ENCODE measurements at places on chromosomes 7 and 10. TPM values are rescaled to one million over a fixed set of nuclear protein-coding genes. Genes with fewer than 3 reads are reported as not detected.

EPO gene
- not detected for total RNA-seq

FAM25G gene
- not detected for total RNA-seq

SRRM3 gene
- 1.9 TPM for total RNA-seq

FGL2 gene
- total RNA-seq: 9.1 TPM

AKR1C8 gene
- total RNA-seq: 0.39 TPM

STEAP2 gene
- 9.6 TPM for total RNA-seq

Data from heart right ventricle (tissue), 16 donors.